COR-L47 (cell line): ENCODE measurements at places on chromosomes 6 and 20.

GRCh38 chr6:52643158-52643557 lies 27.8 kb upstream of the TMEM14A start:
- DNase-seq = no peak

DNA sequence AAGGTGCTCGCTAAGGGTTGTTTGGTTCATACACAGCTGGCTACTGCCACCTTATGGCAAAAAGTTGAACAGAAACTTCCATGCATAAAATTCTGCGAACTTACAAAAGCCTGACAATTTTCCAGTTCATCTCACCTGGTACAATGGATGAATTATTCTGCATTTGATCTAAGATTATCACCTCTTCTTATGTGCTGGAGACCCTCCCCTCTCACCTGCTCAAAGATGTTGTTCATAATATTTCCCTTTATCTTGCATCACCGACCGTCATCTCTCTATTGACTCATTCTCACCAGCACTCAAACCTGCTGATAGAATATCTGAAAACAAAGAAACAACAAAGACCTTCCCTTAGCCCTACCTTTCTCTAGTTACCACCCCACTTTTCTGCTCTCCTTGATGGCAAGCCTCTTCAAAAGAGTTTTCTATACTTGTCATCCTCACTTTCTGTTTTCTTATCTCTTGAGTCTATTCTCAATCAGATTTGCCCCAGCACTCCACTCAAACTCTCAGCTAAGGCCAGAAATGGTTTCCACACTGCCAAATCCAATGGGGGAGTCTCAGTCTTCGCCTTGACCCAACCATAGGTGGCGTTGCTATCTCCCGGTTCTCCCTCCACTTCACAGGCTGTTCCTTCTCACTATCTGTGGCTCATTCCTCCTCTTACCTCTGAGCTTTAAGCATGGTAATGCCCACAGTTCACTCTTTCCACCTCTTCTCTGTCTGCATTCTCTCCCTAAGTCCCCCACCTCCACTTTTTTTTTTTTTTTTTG lies 25.8 kb downstream of the SNRNP48 start:
- DNase-seq = peak; percentile 57

- DNase-seq = no peak
These were observed 125.1 kb downstream of the CDK19 start for GRCh38 chr6:110690106-110690654.

DNA sequence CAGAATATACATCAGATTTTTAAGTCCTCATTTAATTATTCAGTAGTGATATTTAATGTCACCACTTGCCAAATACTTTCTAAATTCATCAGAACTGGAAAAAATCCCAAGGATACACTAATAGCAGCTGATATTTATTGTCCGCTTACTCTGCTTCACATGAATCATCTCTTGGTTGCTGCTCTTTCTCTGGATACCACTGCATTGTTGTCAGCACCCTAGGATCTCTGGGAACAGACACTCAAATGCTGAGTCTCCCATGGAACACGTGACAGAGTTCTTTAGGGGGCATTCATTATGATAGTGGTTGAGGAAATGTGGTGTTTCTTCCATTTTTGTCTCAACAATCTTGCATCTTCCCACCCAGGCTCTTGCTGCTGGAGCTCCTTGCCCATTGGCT lies 318.0 kb downstream of the RFPL4B start:
- DNase-seq = no peak

- no peak for DNase-seq
These were observed 159.8 kb downstream of the TFAP2C start for GRCh38 chr20:56788671-56789610.

DNA sequence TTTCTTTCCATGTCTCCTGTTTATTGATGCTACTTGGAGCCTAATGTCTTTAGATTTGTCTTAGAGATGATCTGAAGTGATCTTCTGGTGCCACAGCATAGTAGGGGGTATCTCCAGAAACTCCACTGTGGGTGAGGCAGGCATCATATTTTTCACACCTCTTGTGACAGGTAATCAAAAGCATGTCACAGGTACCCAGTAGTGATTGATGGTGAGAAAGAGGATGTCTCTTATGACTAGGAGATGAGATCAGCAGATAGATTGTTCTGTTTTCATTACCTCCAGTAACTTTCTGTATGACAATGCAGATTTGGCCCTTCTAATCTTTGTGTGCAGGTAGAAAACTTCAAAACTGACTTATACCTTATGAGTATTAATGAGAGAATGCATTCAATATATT lies 13.5 kb downstream of the NCOA7 start:
- DNase-seq = no peak

DNA sequence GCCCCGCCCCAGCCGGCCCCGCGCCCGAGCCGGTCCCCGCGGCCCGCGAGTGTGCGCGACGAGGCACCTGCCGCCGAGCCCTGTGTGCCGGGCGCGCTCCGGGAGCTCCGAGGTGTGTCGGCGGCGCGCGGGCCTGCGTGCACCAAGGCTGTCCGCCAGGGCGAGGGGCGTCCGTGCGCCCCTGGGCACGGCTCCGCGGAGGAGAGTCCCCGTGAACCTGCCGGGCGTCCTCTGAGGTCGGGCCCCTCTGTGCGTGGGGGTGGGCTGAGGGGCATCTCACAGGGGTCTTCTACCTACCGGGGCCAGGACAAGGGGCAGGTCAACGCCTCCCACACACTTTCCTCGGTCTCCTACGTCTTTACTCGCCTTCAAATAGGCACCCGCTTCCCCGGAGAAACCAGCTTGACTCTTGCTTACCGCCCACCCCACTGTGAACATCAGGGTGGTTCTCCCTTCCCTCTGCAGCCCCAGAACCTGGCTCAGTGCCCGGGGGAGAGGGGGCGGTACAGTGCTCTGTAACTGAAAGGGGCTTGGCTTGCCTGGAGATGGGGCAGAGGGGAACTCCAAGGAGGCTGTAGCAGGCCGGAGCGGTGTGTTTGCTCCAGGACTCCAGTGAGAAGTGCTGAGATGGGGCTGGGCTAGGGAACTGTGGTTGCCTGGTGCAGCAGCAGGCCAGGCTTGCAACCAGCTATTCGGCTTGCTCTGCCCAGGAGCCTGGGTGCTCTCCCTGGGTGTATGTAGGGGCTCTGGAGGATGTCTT lies at the start of gene SAMD10:
Gene SAMD10, minus strand, starts transcription at position 86 of the 760 bp plus-strand sequence. CDS start 175 bp downstream, outside the sequence.
- peak; percentile 79 for DNase-seq

GRCh38 chr6:111361648-111362047 lies 121.4 kb downstream of the REV3L start:
- peak; percentile 0 for DNase-seq

GRCh38 chr6:41494212-41495110 lies 51.7 kb upstream of the FOXP4 start:
- DNase-seq = no peak

GRCh38 chr6:5501837-5502236 lies 240.5 kb downstream of the FARS2 start:
- DNase-seq = no peak

GRCh38 chr6:90384720-90385119 lies 88.1 kb upstream of the BACH2 start:
- no peak for DNase-seq

DNA sequence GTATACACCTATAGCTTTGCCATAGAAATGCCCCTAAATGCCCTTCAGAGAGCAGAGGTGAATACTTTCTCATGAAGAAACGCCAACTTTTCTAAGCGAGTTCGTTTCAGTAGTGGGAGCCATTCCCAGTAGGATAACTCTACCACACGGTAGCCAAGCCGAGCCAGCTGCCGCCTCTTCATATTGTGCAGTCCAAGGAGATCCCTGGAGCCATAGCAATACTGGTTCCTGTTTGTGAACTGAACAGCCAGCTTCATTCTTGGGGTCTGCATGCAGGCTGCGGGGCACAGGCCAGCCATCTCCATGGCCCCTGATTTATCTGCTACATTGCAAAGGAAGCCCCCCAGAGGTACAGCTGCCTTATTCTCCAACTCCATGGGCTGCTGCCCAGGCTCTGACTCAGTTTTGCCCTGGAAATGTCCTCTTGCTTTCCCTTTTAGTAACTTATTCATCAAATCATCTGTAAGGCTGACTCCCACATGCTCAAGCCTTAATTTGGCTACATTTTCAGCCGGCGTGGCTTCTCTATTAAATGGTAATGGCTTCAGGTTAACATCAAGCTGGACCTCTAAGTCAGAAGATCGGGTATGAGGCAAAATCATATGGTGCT lies 12.8 kb downstream of the FASTKD5 start:
- no peak for DNase-seq

DNA sequence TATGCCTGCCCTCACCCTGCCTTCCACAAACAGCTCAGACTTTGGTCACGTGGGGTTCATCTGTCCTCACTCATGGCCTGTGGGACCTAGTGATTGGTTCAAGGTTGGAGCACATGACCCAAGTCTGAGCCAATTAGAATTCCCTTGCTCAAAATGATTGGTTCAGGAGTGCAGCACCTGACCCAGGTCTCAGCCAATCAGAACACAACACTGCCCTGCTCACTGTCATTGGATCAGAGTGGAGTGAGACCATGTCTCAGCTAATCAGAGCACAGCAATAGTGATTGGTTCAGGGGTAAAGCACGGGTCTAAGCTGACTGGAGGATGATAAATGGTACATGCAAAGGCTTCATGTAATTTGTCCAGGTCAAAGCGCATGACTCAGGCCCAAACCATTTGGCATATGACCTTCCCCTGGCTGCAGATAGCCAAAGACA lies 102.2 kb downstream of the PREX1 start:
- DNase-seq = no peak

DNA sequence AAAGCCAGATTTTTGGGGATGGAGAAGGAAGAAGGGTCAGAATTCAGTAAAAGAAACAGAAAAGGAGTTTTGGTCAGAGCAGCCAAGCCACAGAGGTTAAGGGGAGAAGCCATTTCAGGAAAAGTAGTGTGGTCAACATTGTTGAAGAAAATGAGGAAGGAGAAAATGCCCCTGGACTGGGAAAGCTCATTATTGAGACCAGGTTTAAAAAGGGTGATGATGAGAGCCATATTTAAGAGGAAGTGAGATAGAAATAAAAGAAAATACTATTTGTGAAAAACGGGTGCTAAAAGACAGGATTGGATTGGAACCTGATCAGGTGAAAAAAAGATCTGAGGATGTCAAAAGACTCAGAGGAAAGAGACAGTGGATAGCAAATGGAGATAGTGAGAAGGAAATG lies 75.8 kb downstream of the CEP162 start:
- no peak for DNase-seq

DNA sequence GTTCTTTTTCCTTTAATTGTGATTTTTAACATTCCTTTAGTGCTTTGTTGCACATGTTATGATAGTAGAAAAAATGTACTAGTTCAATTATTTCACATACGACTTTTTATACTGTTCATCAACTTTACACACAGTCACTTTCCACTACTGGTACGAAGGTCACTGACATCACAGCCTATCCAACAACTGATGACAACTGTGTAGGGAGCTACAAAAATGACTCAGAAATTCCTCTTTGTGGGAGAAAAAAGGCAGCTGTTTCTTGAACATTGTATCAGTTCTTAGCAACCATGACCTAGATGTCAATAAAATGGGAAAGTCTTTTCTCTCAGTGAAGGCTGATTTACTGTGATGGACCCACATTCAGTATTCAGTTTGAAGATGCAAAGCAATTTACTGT lies 7.0 kb upstream of the ID4 start:
- DNase-seq = no peak

DNA sequence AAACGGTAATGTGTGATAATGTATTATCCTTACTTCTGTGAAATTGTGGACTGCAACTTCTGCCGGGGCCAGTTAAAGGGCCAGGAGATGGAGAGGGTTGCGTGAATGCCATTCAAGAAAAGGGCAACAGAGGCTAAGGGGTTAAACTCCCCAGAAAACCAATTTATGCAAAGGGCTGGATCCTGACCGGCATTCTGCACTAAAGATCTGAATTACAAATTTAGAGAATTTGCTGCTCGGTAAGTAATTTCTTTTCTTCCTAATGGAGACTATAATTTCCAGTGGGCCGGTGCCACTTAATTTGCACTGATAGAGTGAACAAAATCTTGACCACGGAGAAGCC lies 130.1 kb downstream of the BCAS1 start:
- DNase-seq = no peak

DNA sequence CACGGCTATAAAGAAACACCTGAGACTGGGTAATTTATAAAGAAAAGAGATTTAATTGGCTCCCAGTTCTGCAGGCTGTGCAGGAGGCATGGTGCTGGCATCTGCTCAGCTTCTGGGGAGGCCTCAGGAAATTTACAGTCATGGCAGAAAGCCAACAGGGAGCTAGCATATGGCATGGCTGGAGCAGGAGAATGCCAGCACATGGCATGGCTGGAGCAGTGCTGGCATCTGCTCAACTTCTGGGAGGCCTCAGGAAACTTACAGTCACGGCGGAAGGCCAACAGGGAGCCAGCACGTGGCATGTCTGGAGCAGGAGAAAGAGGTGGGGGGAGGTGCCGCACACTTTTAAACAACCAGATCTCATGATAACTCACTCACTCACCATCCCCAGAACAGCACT lies 32.5 kb upstream of the DACT2 start:
- DNase-seq = no peak

DNA sequence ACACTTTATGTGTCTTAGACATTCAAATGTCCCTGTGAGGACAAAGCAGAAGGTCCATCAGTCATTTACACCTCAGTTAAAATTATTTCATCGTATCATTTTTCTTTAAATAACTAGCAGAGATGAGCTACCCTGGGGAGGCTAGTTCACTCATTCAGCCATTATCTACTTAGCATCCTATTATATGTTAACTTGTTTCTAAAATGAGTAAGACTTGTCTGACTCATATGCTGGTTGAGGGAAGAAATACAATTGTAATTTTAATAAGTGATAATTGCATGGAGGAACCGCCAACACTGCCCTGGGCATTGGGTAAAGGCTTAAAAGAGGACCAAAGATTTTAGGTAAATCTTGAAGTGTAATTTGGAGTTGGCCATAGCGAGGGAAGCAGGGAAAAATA lies 12.4 kb upstream of the PTPRK start:
- DNase-seq = no peak
